NCI-H2029 (cell line): ENCODE measurements at places on chromosomes 13 and 19.

GRCh38 chr19:39124136-39124764 is 1.3 kb upstream of the PAK4 start:
- DNase-seq, result no peak

DNA sequence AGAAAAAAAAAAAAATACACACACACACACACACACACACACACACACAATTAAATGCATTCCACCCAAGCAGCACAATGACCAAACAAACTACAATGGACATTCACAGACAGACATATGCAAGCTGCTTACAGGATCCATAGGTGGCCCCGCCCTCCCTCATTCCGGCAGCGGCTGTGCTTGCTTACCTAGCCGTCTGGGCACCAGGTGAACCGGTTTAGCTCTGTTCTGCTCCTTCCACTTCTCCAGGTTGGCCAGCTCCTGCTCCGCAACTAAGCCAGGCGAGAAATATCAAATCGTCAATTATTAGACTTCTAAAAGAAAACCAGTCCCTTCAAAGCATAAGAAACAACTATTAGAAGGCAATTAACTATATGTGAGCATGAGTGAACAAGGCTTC is 23.1 kb downstream of the EPSTI1 start:
- DNase-seq, result no peak

DNA sequence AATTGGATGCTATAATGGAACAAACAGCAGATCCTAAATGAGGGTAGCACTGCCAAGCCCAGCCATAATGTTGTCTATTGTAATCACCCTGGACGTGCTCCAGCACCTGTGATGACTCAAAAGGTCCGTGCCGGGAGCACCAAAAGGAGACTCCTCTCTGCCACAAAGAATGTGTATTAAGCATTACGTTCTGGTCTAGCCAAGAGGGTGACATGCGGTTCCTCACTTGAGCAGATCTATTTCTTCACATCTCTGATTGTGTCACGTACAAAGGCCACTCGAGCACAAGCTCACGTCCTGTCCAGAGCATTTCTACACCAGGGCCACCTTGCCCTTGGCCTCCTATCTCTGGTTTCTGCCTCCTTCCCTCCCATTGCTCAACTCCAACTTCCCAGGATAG is 219.9 kb upstream of the IRS2 start:
- DNase-seq, result peak; percentile 91

- DNase-seq, result no peak
Observed at GRCh38 chr13:89584058-89584620, 1763.3 kb upstream of the MIR17HG start.

- DNase-seq, result no peak
Observed at GRCh38 chr13:43170506-43170905, 147.1 kb downstream of the DNAJC15 start.

DNA sequence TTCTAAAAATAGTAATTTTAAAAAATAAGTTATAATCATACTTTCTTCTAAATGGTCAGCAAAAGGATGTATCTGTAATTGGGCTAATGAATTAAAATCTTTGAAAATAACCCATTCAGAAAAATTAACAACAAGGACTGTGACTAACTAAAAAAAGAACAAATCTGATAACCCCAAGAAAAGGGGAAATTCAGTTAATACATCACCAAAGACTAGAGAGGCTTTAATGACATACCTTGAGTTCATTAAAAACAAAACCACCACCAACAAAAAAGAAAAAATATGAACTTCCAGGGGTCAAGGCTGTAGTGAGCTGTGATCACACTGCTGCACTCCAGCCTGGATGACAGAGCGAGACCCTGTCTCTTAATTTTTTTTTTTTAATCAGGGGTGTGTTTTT is 121.8 kb downstream of the TBC1D4 start:
- DNase-seq, result no peak

DNA sequence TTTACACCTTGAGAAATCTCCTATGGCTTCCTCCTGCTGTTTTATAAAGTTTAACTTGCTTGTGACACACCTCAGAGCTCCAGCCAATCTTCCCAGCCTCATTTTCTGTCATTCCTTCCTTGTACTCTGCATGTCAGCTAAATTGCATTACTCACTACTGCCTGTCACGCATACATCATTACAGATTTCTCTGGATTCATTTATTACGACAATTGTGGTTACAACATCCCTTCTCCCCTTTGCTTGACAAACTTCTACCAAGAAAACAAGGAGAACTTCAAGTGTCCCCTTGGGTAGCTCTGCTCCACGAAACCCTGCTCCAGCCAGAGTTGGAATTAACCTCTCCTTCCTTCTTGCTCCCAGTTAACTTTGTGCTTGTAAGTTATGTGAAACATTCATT is 22.0 kb upstream of the GPR18 start:
- DNase-seq, result no peak

- DNase-seq, result no peak
Observed at GRCh38 chr13:46170687-46171086, 11.3 kb downstream of the LCP1 start.

DNA sequence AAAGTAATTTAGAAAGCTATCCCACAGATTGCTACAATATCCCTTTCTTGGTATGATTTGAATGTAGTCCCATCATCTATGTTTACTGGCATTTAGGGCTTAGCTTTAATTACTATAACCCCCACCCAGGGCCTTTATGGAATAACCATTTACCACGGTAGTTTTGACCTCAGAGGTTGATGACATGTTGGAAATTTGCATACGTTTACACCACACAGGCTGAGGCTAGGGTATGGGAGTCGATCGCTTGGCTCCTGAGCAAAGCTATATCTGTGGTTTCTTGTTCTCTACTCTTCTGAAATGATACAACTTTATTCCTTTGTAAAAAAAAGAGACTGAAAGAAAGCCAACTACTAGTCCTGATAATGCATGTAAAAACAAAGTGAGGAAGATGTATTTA is 28.2 kb upstream of the RFC3 start:
- DNase-seq, result no peak

DNA sequence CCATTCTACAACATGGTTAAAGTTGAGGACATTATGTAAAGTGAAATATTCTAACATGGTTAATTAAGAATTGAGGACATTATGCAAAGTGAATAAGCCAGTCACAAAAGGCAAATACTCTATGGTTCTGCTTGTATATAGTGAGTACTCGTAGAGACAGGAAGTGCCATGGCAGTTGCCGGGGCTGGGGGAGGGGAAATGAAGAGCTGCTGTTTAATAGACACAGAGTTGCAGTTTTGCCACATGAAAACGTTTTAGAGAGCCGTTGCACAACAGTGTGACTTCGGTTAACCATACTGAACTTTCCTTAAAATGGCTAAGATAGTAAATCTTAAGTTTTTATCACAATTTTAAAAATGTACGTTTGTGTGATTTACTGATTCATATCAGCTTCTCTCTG is 176.9 kb downstream of the SHISA2 start:
- no peak for DNase-seq

DNA sequence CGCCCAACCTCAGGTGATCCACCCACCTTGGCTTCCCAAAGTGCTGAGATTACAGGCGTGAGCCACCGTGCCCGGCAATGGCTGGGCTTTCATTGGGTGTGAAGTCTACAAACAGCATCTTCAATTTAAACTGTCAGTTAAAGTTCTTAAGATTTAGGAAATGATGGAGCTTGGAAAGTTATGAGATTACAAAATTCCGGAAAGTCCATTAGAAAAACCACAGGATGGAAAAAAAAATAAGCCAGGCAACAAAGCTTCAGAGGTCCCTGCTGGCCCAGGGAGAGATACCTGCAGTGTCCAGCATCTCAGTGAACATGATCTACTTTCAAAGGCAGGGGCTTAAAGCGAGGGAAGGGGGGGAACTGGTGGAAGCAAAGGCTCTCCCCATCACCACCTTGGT is 4.6 kb upstream of the ZNF587B start:
- DNase-seq, result no peak

DNA sequence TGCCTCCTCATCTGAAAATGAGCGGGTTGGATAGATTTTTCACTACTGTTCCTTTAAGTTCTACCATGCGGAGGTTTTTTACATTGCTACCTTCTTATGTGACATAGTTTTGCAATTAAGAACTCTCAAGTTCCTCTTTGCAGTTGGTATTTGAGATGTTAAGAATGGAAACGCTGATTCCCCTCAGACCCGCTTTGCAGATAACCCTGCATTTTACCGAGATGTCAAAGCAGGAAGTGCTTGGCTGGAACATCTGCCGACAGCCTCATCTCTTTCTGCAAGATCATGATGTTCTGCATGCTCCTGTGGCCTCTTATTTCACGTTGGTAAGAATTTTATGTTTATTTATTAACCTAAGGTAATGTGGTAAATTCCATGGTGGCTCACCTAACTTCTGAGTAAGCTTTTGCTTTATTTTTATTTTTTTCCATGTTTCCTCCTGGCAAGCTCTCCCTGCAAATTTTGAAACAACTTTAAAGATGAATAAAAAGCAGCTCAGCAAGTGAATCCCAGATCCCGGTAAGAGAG is 22.5 kb downstream of the PABPC3 start:
- no peak for DNase-seq

DNA sequence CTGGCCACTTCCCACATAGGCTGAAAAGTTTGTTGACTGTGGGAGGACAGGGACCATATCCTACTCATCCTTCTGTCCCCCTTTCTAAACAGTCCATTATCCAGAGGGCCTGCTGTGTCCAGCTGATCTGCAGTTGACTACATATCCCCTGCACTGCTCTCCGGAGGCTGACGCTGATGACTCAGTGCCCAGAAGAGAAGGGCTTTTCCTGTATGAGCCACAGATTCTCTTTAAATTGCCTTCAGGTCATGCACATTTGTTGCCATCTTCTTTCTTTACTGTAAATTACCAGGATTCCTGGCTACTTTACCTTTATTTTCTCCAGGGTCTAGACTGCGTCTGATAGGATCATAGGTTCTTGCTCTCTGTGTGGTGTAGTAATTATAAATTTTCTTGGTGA is 125.2 kb downstream of the LACC1 start:
- DNase-seq, result no peak

GRCh38 chr19:6218491-6219146 is 61.2 kb downstream of the MLLT1 start:
- peak; percentile 65 for DNase-seq

GRCh38 chr13:59519819-59520218 is 643.9 kb downstream of the DIAPH3 start:
- DNase-seq, result no peak

DNA sequence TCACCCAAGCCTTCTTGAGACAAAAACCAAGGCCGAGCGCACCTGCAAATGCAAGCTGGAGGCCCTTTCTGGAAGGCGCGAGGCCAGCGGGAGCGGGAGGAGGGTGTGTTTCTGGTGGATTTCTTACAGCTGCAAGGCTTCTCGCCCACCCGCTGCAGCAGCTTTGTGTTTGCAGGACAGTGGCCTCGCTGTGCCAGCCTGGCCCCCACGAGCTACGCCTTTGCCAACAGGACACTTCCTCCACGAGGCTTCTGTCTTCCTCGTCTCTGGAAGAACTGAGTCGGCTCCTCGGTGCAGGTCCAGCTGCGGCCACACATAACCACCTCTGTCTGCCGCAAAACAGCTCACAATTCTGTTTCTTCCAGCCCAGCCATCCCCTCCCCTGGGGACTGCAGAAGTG is 10.1 kb downstream of the ATCAY start:
- no peak for DNase-seq

- no peak for DNase-seq
Observed at GRCh38 chr13:39783051-39783450, 127.6 kb downstream of the COG6 start.
